Posterior cingulate gyrus (tissue), 11 donors: ENCODE measurements at places on chromosomes 12 and 14.
A peak's percentile ranks its signal among the peaks of the same experiment; 100 is the strongest.

DNA sequence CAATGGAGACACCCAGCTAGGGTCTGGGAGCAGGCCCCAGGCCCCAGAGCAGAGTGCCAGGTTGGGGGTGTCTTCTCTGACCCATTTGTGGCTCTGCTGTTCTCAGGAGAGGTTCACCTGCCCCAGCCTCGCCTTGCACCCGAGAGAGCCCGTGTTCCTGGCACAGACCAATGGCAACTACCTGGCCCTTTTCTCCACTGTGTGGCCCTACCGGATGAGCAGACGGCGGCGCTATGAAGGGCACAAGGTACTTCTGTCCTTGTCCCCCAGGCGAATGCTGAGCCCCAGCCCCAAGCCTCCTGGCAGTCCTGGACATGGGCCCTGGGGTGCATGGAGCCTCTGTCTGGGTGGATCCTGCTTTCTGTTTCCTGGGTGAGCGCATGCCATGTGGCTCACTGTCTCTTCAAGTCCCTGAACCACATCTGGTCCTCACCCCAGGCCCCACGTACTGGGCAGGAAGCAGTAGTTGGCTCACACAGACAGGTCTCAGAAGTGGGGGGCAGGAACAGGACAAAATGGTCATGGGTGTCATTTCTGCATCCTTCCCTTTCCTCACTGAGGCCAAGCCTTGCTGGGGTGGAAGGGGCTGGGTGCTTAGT lies 58.2 kb downstream of the BEGAIN start:
- peak; percentile 2 for DNase-seq

GRCh38 chr12:38161123-38162000 lies 155.2 kb upstream of the ALG10B start:
- no peak for DNase-seq

DNA sequence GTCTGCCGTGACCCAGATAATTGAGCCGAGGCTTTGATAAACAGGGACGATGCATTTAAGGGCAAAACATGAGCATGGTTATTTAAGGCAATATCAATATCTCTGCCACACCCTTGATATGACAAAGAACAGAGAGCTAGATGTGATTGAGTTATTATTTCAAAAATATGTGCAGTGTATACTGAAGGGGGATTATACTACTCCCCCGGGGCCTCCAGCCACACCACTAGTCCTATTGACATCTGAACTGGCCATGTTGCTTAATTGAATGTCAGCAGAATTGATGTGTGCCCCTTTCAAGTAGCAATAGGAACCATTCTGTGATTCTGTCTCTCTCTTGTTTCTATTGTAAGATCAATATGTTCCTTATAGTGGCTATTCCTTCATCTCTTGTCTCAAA lies 794.8 kb upstream of the SEL1L start:
- DNase-seq: no peak

- no peak for DNase-seq
Observed at GRCh38 chr14:76138758-76139723, 12.7 kb upstream of the GPATCH2L start.

DNA sequence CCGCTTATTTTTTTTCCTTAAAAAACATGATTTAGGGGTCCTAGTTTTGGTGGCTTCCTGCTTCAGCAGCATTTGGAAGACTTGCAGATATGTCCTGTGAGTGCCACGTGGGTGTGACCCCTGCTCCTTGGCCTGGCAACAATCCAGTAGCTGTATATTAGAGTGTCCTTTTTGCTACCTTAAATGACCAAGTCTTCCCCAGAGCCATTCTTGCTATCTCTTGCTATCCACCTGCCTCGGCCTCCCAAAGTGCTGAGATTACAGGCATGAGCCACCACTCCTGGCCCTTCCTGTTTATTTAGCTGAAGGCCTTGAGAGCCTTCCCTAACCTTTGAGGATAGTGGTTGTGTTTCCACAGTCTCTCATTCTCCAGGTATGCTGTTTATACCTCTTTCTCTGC lies 17.0 kb downstream of the TPCN1 start:
- DNase-seq: no peak

GRCh38 chr14:71592361-71592760 lies 339.9 kb upstream of the RGS6 start:
- no peak for DNase-seq

DNA sequence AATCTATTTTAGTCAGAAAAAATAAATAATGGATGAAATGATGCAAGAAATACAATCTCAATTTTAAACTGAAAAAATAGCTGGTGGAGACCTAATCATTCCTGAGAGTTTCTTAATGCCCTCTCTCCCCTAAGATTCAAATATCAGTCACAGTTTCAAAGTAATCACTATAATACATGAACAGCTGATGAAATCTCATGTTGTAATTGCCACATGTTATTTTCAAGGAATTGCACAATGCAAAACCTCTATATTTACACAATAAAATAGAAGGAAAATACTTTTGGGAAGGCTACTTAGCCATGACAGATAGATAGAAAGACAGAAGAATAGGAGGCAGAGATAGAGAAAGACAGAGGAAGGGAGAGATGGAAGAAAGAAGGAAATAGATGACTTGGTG lies 18.2 kb downstream of the IFNG-AS1 start:
- no peak for DNase-seq

GRCh38 chr14:20798932-20799331 lies 3.7 kb downstream of the RNASE1 start:
- DNase-seq: no peak

GRCh38 chr14:99863059-99863458 lies 69.8 kb downstream of the EML1 start:
- DNase-seq: no peak

DNA sequence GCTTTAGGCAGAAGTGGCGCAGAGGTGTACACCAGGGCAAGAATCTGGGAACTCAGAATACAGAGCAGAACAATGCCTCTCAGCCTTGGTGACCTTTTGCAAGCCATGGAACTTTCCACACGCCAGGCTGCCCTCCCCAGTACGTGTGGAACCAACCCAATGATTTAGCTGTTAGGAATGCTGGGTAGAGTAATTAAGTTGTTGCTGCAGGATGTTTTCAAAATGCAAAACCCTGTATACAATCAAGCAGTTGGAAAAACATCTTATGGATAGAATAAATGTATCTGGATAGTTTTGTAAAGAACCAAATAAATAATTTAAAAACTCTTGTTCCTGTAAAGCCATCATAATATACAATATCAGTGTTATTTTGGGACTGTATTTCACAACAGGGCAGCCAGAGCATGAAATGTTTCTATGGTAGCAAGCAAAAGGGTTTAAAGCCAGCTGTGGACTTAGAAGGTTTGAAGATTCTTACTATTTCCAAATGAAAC lies 19.4 kb downstream of the PPP1R36 start:
- no peak for DNase-seq

DNA sequence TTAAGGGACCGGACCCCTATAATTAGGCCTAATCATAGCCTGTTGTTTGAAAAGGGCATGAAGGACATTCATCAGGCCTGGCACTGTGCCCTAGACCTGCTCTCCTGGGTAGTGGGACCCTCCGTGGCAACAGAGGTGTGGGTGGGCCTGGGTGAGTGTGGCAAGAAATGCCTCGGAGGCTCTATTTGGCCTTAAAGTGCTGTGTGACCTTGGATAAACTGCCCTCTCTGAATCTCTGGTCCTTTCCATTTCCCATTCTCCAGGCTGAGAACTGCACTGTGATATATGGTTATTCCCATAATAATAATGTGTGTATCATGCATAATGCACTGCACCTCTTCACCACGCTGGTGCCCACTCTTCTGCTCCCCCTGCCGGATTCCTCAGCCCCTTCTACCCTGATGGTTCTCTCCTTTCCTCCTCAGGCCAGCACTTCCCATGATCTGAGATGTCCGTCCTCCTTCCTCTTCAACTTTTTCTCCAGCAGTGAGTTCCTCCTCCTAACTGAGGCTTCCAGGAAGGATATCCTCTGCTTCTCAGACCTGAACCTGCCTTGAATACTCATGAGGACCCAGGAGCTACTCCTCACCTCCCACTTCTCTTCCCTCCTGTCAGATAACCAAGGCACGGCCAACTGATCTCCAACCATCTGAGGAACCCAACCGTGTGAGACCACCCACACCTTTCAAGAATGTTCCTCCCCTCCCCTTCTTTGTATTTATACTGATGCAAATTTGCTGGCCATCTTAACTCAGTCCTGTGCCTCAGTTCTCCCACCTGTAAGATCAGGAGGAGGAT lies 111.0 kb upstream of the PZP start:
- DNase-seq: no peak

GRCh38 chr12:108548954-108549521 lies 11.9 kb downstream of the SART3 start:
- DNase-seq: no peak

- DNase-seq: no peak
Observed at GRCh38 chr12:93812626-93813025, 135.5 kb downstream of the CRADD start.

GRCh38 chr12:1185460-1186182 lies 194.6 kb downstream of the ERC1 start:
- DNase-seq: no peak

DNA sequence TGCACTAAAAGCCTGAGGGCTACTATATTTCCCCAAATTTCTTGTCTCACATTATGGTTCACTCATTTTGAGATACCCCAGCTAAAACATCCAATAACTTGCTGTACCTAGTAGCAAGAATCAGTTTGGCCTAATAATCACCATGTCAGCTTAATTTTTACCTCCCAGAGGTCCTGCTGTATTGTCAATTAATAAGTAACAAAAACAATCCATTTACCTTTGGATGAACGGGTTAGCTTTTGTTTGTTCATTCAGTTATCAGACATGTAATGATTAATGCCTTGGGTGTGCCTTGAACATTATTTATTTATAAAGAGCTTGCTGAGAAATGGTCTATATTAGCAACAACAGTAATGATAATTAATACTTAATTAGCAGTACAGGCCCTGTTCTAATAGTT lies 57.0 kb downstream of the MON2 start:
- DNase-seq: no peak

DNA sequence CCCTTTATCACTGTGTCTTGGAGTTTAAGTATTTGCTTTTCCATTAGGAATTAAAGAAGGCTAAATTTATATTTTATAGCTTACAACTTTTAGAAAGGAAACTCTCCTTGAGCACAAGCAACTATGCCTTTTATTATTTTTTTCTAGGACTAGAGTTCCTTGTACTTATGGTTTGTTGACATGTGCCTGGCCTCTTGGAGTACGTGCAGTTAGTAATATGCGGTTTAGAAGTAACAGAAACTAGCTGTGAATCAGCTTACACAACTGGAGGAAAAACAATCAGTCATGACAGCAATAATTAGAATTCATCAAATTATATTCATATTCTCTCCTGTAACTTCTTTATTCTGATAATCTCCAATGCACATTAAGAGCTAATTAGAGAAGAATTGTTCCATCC lies 428.7 kb downstream of the AEBP2 start:
- DNase-seq: no peak

GRCh38 chr12:49068879-49069506 lies 786 bp downstream of the RHEBL1 start:
- DNase-seq: peak; percentile 43

GRCh38 chr14:59849411-59850130 lies 21.0 kb downstream of the RTN1 start:
- DNase-seq: no peak

- no peak for DNase-seq
Observed at GRCh38 chr14:101907619-101908018, 56.8 kb upstream of the DYNC1H1 start.

DNA sequence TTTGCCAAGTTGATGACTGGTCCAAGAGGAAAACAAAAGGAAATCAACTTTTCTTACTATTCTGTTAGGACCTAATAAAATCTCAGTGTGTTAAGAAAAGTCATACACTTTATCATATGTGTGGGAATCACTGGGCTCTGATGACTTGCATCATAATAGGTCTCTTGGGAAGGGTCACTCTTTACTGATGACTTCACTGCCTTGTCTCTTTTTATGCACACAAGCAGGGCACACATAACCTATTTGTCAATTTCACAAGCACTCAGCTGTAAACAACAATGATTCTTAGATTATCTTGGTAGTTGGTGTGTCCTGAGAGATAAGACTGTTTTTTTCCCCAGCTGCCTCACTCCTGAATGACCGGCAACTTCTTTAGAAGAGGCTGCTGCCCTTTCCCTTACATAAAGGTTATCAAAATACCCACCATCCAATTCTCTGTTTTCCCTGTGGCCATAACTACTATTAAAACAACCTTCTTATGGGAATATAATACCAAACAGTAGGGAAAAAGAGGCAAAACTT lies 50.9 kb upstream of the INSM2 start:
- no peak for DNase-seq

GRCh38 chr12:101330631-101331030 lies 50.7 kb downstream of the UTP20 start:
- no peak for DNase-seq

- no peak for DNase-seq
Observed at GRCh38 chr14:71248194-71248593, 340.9 kb downstream of the PCNX1 start.

- no peak for DNase-seq
Observed at GRCh38 chr14:24518851-24519250, 10.8 kb upstream of the CMA1 start.
